CD4-positive, CD25-positive, alpha-beta regulatory T cell (primary cell): ENCODE measurements at places on chromosomes 2 and 18. TPM values are rescaled to one million over a fixed set of nuclear protein-coding genes. Genes with fewer than 3 reads are reported as not detected.

DNA sequence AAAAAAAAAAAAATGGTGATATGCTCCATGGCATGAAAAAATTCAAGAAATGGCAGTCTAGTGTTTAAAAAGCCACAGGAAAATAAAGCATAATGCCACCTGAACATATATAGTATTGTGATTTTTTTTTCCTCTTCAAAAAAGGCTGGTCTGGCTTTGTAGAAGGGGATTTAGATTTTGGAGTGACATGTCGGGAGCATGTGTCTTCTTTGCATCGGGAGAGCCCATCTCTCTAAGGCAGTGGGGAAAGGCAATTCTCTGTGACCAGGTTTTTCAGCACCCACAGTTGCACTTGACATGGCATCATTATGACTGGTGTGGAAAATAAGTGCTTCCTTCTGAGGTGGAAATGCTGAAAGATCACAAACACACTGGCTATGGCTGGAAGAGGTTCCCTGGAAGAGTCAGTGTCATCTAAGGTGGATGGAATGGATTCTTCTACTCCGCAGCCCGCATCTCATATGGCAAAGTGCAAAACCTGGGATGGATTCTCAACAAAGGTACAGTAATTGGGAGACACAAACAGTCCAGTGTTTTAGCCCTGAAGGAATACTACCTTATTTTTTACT lies 172.5 kb downstream of the AGAP1 start:
- H3K4me1 ChIP-seq = no peaks in the 10 kb centered on the region
- no peaks in the 10 kb centered on the region for H3K36me3 ChIP-seq
- H3K27ac ChIP-seq = no peak overlapping the region
- peaks cover 21% of the 10 kb centered on the region for H3K27me3 ChIP-seq
- no peak overlapping the region for H3K4me3 ChIP-seq

Gene DYNAP
- not detected for polyA plus RNA-seq

Gene MOGAT1
- polyA plus RNA-seq = not detected

DNA sequence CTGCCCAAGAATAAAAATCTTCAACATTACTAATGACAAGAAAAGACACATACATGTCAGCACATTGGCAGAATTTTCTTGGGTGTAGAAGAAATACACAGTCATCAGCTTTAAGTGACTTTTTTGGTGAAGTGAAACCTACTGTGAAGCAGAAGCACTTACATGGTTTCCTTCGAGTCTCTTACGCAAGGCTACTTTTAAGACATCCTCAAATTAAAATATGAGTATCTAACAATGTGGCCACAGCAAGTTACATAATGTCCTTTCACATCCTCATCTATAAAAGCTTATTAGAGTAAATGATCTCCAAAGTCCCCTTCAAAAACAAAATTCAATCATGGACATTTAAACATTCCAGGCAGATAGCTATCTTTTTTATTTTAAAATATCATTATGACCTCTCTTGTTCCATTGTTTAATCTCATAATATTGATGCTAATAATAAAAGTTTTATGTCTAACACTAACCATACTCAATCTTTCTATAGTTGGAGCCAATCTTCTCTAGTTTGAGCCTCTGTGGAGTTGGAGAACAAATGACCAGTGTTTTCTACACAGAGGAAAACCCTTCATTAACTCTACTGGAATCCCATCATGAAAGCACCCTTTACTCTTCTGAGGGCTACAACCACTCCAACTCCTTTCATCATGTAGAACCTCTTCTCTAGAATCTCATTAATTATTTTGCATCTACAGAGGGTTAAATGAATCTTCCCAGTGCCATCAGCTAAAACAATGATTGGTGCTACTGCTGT lies 182.2 kb upstream of the ZFP36L2 start:
- H3K4me1 ChIP-seq = no peaks in the 10 kb centered on the region
- no peaks in the 10 kb centered on the region for H3K27me3 ChIP-seq
- no peak for DNase-seq
- H3K4me3 ChIP-seq = no peak overlapping the region
- no peak overlapping the region for H3K27ac ChIP-seq

GRCh38 chr2:210363261-210363660 lies 48.3 kb upstream of the MYL1 start:
- H3K36me3 ChIP-seq = no peaks in the 10 kb centered on the region
- no peak for DNase-seq
- H3K27me3 ChIP-seq = no peaks in the 10 kb centered on the region
- no peak overlapping the region for H3K27ac ChIP-seq
- H3K4me1 ChIP-seq = no peaks in the 10 kb centered on the region
- no peak overlapping the region for H3K4me3 ChIP-seq

- no peaks in the 10 kb centered on the region for H3K4me1 ChIP-seq
- no peak for DNase-seq
- no peaks in the 10 kb centered on the region for H3K27me3 ChIP-seq
- H3K27ac ChIP-seq = no peak overlapping the region
These were observed 82.2 kb downstream of the MARCO start for GRCh38 chr2:119024152-119024551.

DNA sequence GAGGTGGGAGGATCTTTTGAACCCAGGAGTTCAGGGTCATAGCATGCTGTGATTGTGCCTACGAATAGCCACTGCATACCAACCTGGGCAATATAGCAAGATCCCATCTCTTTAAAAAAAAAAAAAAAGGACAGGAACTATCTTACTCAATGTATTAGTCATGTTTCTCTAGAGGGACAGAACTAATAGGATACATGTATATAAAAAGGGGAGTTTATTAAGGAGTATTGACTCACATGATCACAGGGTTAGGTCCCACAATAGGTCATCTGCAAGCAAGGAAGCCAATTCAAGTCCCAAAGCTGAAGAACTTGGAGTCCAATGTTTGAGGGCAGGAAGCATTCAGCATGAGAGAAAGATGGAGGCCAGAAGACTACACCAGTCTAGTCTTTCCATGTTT lies 18.8 kb upstream of the CASP10 start:
- DNase-seq = no peak
- no peak overlapping the region for H3K27ac ChIP-seq
- no peaks in the 10 kb centered on the region for H3K4me1 ChIP-seq
- H3K4me3 ChIP-seq = no peak overlapping the region
- H3K27me3 ChIP-seq = no peaks in the 10 kb centered on the region

GRCh38 chr2:100413571-100413970 lies 3.9 kb downstream of the CHST10 start:
- H3K4me3 ChIP-seq = no peak overlapping the region
- peaks cover 9% of the 10 kb centered on the region for H3K27me3 ChIP-seq
- DNase-seq = no peak
- H3K27ac ChIP-seq = no peak overlapping the region

GRCh38 chr18:79524181-79525078 lies 128.7 kb downstream of the NFATC1 start:
- DNase-seq = peak; percentile 44
- H3K27me3 ChIP-seq = no peaks in the 10 kb centered on the region
- H3K27ac ChIP-seq = peak overlapping the region; percentile 92
- peaks cover 46% of the 10 kb centered on the region for H3K4me1 ChIP-seq
- H3K4me3 ChIP-seq = peak overlapping the region; percentile 37

- no peak for DNase-seq
- H3K27me3 ChIP-seq = no peaks in the 10 kb centered on the region
- H3K4me1 ChIP-seq = no peaks in the 10 kb centered on the region
- H3K27ac ChIP-seq = no peak overlapping the region
These were observed 235.4 kb downstream of the TXNL1 start for GRCh38 chr18:56402872-56403516.

Gene WNT10A
- 7.7 TPM for polyA plus RNA-seq

Gene PRLH
- polyA plus RNA-seq = not detected

DNA sequence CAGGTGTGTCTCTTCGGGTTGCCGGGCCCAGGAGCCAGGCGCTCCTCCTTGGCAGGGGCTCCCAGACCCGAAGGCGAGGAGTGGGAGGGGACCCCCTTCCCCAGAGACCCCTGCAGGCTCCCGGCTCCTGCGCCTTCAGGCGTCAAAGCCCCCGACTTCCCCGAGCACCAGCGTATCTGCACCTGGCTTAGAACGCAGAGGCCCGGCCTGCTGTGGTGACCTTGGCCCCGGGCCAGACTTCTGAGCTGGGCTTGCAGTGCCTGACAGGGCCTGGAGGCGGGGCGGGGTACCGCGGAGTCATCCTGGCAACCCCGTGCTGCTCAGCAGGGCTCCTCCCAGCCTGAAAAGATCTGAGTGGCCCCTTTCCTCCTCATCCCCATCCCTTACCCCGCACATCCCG lies 27.0 kb downstream of the SKA1 start:
- peaks cover 2% of the 10 kb centered on the region for H3K27me3 ChIP-seq
- no peak overlapping the region for H3K27ac ChIP-seq
- H3K4me1 ChIP-seq = no peaks in the 10 kb centered on the region
- H3K4me3 ChIP-seq = no peak overlapping the region
